EH (cell line): ENCODE measurements at places on chromosomes 4 and X.

DNA sequence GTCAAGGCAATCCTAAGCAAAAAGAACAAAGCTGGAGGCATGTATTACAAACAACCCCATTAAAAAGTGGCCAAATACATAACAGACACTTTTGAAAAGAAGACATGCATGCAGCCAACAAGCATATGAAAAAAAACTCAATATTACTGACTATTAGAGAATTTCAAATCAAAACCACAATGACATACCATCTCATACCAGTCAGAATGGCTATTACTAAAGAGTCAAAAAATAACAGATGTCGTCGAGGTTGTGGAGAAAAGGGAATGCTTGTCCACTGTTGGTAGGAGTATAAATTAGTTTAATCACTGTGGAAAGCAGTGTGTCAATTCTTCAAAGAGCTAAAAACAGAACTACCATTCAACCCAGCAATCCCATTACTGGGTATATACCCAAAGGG, 604.6 kb upstream of the GRIA3 start:
- DNase-seq, result peak; percentile 84

- DNase-seq, result no peak
These were observed 529 bp upstream of the CITED1 start for GRCh38 chrX:72306085-72306801.

DNA sequence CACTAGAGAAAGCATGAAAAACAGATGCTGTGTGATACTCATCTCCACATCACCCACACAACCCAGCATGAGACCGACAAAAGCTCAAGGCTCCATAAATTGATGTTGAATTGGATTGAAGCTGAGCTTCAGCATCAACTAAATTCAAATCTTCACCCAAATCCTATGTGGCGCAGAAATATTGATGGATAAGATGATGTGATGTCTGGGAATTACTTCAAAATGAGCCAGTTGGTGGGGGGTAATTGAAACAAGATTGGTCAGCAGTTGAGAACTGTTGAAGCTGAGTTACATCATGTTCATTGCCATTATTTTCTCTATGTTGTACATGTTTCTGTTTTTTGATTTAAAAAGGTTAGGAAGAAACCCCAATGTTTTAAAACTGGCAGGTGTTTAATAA, 166.5 kb upstream of the STS start:
- no peak for DNase-seq

GRCh38 chrX:41516999-41517765, 70.0 kb downstream of the NYX start:
- no peak for DNase-seq

DNA sequence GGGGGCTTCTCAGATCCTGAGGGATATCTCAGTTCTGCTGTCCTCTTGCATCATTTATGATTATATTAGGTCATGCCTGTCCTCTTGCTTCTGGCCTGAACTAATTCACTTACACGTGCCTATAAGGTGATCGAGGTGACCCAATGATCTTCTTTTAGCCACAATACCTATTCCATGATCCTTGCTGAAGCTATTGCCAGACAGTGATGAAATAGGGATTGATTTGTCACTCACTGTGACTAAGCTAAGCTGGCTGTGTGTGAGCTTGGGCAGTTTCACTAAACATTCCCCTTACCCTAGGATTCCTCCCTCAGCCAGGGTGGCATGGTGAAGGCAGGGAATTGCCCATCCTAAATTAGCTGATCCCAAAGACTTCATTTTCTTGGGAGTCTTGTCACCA, 19.0 kb downstream of the HADH start:
- peak; percentile 83 for DNase-seq

DNA sequence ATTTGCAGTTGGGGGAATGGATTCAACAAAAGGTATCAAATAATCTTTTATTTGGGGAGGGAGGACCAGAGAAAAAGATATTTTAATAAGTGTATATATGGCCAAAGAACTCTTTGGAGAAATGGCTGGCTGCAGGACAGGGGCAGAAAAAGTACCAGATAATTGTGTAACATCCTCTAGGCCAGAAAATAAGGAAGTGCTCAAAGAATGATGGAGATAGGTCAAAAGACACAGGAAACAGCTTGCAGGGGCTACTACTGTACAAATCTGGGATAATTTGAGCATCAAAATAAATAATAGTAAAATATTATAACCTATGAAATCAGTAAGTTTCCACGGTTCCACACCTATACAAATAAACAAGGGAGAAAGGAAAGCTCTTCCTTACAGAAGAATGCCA, 34.8 kb downstream of the KLHL5 start:
- DNase-seq, result no peak

GRCh38 chr4:683982-684622, 4.8 kb downstream of the SLC49A3 start:
- peak; percentile 62 for DNase-seq

DNA sequence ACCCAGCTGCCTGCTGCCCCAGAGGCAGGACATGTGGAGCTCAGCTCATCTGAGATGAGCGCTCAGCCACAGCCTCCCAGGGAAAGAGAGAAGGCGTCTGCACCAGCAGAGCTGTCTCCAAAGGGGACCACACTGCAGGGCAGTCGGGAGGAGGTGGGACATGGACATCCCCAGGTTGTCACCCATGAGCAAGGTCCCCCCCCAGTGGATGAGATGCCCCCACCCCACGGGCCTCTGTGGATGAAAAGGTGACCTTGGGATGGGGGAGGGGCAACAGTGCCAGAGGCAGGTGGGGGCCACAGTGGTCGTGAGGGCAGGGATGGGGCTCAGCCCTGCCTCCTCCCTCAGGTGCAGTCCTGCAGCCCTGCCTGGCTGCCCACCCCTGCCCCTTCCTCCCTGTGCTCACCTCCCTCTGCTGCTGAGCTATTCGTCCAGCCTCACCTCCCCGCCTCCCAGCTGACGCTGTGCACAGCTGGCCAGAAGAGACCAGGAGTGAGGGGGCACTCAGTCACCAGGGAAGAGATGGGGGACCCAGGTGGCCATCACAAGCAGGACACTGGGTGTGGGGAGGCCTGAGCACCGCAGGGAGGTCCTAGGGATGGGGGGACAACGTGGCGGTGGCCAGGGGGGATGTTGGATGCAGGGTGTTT, 9.3 kb downstream of the NKX1-1 start:
- no peak for DNase-seq

GRCh38 chr4:116880625-116881024, 204.8 kb downstream of the TRAM1L1 start:
- no peak for DNase-seq

DNA sequence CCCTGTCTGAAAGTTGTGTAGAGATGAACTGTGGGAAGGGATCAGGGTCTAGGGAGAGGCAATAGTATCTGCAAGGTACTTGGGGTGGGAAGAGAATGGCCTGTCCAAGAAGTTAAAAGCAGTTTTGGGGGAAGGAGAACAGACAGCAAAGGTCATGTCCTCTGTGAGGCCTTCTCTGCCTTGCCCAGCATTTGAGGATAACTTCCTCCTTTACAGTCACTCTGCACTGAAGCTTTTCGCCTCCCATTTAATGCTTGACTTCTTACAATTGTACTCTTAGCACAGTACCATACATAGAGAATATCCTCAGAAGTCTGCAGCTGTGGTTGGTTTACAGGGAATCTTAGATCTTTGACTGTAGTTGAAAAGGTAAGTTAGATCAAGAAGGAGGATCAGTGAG, 121.8 kb upstream of the AP1S2 start:
- no peak for DNase-seq

DNA sequence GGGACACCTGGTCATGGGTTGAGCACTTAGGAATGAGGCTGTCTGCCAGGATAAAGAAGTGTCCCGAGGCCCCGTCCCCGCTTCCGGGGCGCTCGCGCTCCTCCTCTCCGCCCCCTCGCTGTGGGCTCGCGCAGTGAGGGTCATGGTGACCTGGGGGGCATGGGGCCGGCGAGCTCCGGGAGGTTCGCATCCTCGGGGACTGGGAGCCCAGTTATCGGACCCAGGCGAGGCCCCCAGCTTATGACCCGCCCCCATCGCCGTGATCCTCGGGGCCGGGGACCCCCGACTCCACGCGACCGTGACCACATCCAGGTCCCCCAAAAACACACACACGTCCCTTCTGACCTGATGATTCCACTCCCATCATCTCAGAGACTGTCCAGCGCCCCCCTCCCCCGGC, 35.3 kb upstream of the SRPX start:
- no peak for DNase-seq
